ENCODE measurements at places on chromosomes 5 and 9. TPM values are rescaled to one million over a fixed set of nuclear protein-coding genes. Genes with fewer than 3 reads are reported as not detected.

Gene HRCT1
- total RNA-seq = 3.7 TPM

Gene MYO10
- total RNA-seq = 9.3 TPM

Gene LVRN
- 1.3 TPM for total RNA-seq

DNA sequence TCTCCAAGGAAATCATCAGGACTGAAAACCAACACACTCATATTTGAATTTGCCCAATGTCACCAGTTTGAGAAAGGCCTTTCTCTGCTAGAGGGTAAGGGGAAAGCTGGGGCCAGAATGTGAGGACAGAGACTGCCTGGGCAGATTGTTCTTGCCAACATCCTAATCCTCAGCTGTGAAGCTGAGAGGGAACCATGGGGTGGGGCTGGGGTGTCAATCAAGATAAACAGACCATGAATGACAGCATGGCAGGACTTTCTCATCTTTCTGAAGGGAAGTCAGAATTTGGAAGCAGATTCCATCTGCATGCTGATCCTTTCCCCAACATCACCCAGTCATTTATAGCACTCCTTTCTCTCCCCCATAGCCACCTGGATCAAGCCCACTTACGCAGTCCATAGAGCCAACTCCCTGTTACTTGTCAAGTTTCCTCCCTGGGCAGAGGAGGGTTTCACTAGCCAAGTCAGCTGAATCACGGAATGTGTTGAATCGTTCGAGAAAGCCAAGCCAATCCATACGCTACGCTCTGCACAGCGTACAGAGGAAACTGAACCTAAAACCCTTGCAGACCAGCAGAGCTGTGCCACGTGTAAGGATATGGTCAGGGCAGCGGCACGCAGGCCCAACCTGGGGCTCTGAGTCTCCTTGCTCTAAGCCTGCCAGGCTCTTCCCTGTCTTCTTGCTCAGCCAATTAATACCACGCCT is 14.9 kb downstream of the GLDC start:
- no peak for DNase-seq
- H3K27ac ChIP-seq = no peak overlapping the region
- no peaks in the 10 kb centered on the region for H3K36me3 ChIP-seq

Gene FGD3
- 4.3 TPM for total RNA-seq

DNA sequence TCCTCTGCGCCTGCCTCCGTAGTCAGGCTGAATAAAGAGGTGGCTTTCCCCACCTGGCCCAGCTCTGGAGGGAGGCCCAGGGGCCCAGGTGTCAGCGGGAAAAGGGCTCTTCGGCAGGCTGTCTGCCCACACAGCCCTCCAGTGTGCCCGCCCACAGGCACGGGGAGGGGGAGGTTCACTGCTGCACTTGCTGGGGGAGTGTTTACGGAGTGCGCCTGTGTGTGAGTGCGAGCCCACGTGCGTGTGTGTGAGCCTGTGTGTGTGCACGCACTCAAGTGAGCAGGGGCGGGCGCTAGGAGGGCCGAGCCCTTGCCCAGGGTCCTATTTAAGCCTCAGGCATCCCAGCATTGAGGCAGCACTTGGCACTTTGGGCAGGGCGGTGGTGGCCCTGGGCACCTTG is 10.9 kb downstream of the DNLZ start:
- no peak overlapping the region for H3K27ac ChIP-seq
- no peak overlapping the region for H3K4me3 ChIP-seq

GRCh38 chr9:77175151-77175550 is 2.2 kb upstream of the VPS13A start:
- H3K4me3 ChIP-seq = no peak overlapping the region
- DNase-seq = no peak
- H3K27ac ChIP-seq = no peak overlapping the region
- H3K4me1 ChIP-seq = peaks cover 24% of the 10 kb centered on the region
- H3K27me3 ChIP-seq = no peaks in the 10 kb centered on the region
